Caudate nucleus (tissue), 63 donors: ENCODE measurements at places on chromosomes 5 and 9.

DNA sequence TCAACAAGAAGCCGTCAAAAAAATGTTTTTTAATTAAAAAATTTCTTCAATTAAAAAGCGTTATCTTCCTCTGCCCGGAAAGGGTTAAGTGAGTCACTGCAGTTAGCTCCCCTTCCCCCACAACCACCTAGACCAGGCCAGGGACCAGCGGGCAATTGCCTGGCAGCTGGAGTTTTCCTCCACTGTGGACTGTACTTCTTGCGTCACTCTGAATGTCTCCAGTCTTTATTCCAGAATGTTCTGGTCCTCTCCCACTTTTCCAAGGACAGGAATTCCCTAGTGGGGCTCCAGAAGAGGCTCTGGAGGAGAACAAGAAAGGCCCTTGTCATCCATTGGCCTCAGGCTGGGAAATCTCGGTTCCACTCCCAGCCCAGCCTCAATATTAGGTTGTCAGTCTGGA lies 114.0 kb downstream of the C9orf50 start:
- DNase-seq: no peak

GRCh38 chr5:40540301-40540700 lies 139.4 kb upstream of the PTGER4 start:
- no peak for DNase-seq

- DNase-seq: no peak
Observed at GRCh38 chr9:136626740-136627642, 35.7 kb upstream of the EGFL7 start.

DNA sequence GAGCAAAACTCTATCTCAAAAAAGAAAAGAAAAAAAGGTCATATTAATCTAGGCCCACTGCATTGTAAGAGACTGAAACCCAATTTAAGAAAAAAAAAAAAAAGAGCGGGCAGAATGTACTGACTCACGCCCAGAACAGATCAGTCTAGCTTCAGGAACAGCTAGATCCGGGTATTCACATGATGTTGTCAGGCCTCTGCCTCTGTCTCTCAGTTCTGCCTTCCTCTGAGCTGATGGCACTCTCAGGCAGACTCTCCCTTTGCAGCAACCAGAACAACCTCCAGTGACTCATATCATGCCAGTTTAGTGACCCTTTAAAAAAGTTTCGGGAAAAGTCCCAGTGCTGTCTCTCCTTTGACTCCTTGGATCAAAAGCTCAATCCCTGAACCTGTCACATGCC lies 53.0 kb downstream of the NEURL1B start:
- DNase-seq: no peak

- DNase-seq: no peak
Observed at GRCh38 chr9:113164536-113165300, 13.9 kb downstream of the SLC31A2 start.

GRCh38 chr5:43007246-43007910 lies 32.7 kb downstream of the ANXA2R start:
- peak; percentile 49 for DNase-seq

DNA sequence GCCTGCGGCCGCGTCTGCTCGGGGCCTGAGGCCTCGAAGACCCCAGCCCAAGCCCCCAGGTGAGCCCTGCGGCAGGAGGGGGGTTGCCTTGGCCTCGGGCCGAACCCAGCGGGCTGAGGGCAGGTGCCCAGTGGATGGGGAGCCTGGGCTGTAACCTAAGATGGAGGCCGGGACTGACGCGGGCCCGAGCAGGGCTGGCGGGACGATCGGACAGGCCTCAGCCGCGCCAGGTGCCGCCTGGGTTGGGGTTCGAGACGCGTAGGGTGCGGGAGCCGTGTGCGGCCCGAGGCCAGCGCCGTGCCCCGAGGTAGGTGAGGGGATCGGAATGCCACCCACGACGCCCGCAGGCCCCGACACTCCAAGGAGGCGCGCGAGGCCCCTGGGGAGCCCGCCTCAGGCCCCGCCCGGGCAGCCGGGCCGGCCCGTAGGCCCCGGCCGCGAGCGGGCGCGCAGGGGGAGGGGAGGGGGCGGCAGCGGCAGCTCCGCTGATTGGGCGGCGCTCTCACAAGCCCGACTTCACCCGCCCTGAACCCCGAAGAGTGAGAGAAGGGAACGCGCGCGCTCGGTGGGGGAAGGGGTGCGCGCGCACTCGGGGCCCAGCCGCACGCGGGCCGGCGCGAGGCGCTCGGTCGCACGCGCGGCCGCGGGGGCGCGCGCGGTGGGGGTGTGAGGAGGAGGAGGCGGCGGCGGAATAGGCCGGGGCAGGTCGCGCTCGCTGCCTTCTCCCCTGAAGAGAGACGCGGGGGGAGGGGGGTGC lies at the start of gene NSD1:
TSS of gene NSD1 (plus strand) at position 678 of the 757 bp plus-strand sequence. CDS start 1,331 bp downstream, outside the sequence.
- peak; percentile 81 for DNase-seq

DNA sequence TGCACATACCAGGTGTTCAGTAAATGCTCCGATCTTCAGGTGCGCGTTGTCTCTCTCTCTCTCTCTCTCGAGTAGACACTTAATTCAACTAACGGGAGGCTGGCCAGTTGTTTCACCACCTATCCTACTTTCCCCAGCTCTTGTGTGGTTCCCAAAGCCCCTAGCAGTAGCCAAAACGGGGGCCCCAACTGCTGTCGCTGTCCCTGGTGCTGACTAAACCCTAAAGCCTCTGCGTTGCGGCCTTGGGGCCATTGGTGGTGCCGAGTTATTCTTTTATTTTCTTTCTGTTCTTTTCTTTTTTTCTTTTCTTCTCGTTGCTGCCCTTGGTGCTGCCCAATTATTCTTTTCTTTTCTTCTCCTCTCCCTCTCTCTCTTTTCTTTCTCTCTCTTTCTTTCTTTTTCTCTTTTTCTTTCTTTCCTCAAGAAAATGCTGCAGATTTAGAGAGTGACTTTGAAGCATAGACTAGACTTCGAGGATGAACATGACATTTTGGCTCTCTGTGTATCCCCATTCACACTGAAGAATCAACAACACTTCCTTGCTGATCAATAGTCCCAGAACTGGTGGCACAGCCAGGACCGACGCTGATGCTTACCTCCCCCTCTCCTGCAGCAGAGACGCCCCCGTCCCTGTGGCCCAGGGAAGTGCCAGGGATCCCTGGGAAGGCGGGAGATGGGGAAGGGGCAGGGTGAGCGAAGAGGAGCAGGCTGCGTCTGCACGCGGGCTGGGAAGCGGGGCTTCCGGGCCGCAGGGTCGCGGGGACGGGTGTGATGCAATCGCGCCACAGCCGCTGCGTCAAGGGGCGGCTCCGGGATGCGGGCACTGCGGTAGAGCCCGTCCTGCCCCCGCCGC lies at the start of gene FBLL1:
TSS of gene FBLL1 (plus strand) at position 785 of the 853 bp plus-strand sequence. CDS start 200 bp downstream, outside the sequence.
- peak; percentile 55 for DNase-seq

DNA sequence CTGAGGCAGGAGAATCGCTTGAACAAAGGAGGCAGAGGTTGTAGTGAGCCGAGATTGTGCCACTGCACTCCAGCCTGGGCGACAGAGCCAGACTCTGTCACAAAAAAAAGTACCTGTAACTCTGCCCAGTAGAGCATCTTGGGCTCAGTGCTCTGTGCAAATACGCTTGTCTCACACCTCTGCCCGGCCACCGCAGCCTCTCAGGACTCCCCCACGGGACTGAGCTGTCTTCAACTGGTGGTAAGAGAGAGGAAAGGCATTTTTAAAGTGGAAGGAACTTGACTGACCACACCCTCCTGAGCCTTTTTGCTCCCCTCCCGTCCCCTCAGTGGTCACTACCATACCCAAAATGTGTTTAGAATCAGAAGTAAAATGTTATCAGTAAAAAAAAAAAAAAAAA lies 174.3 kb upstream of the PIK3R1 start:
- DNase-seq: no peak

DNA sequence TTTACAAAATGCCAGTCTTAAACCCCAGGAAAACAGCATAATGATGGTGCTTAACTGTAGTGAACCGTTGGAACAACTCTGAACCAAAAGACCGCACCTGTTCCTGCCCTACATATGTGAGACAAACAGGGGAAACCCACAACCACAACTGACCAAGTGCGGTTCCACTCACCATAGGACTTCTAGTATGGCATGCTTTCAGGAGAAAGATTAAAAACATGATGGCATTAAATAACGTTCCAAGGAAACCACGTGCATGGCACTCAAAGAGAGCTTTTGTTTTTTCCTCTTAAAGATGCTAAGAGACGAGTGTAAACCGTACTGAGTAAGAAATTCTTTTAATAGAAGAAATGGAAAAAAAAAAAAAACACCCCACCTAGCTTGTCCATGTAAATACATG lies 119.8 kb downstream of the SSBP2 start:
- DNase-seq: no peak

GRCh38 chr5:151451626-151452520 lies 4.5 kb downstream of the SLC36A1 start:
- no peak for DNase-seq

GRCh38 chr5:59445741-59446140 lies 447.8 kb downstream of the PDE4D start:
- no peak for DNase-seq

DNA sequence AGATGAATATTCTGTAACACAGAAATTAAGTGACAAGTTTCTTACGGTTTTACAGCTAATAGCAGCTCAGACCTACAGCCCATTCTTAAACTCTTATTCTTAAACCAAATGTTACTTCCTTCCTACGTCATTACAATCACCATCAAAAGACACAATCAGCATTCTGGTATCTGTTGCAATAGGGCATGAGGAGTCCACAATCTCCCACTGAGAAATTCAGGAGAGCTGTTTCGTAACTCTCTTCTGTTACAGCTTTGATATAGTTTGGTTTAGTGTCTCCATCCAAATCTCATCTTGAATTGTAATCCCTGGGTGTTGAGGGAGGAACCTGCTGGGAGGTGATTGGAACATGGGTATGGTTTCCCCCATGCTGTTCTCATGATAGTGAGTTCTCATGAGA lies 163.4 kb downstream of the GAS1 start:
- DNase-seq: no peak

- no peak for DNase-seq
Observed at GRCh38 chr9:70642341-70642740, 227.9 kb upstream of the KLF9 start.

DNA sequence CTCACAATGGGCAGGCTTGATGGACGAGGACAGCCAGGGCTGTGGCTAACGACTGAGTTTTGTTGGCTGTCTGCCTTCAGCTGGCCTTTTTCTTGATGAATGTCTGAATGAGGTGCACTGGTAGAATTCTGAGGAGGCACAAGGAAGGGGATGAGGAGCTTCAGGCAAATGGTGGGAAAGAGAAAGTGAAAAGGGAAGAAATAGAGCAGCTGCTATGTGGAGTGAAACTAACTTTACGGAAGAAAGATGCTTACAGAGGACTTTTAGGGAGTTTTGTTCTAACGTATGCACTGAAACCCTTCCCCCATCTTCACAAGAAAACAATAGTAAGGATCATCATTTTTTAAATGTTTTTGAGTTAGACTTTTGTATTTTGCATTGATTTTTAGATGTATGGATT lies 45.3 kb downstream of the OR2K2 start:
- DNase-seq: no peak

GRCh38 chr9:104743376-104743985 lies 4.0 kb upstream of the NIPSNAP3A start:
- DNase-seq: no peak

- no peak for DNase-seq
Observed at GRCh38 chr5:85929713-85930112, 688.0 kb upstream of the COX7C start.

GRCh38 chr5:95403996-95404395 lies 12.8 kb downstream of the FAM81B start:
- DNase-seq: no peak

- DNase-seq: no peak
Observed at GRCh38 chr5:102998224-102998623, 121.7 kb downstream of the GIN1 start.

DNA sequence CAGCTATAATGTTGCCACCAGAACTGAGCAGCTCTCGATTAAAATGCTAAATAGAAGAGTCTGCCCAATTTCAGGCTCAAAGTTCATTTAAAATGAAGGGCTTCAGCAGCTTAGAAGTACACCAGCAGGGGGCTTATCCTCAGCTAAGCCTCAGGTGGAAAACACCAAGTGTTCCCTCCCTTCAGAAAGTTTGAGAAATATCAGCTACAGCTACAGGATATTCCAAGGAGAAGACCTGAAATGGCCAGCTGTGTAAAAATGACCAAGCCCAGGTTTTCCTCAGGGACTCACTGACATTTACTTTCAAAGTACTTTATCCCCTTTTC lies 395.4 kb downstream of the DTWD2 start:
- DNase-seq: no peak

DNA sequence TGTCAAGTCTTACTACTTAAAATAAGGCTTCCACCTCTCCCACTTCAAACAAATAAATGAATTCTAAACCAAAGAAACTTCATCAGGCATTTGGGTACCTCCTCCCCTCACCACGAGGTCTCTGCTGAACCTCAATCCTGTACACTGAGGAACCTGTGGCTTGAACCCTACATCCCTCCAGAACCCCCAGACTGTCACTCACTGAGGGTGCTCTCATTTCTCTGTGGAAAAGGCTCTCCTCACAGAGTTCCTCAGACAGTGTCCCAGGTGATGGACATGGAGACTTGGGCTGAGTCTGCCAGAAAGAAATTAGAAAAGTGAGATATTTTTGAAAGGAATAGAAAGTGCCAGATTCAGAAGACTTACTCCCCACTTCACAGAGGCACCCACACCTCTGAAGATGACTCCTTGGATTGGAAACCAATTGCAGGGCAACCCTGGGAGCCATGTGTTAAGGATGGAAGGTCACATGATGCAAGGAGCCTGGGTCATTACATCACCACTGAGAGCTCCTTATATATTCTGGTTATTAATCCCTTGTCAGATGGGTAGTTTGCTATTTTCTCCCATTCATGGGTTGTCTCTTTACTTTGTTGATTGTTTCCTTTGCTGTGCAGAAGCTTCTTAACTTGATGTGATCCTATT lies 19.8 kb downstream of the MLANA start:
- DNase-seq: no peak

GRCh38 chr5:14946815-14947620 lies 75.4 kb upstream of the ANKH start:
- peak; percentile 1 for DNase-seq

DNA sequence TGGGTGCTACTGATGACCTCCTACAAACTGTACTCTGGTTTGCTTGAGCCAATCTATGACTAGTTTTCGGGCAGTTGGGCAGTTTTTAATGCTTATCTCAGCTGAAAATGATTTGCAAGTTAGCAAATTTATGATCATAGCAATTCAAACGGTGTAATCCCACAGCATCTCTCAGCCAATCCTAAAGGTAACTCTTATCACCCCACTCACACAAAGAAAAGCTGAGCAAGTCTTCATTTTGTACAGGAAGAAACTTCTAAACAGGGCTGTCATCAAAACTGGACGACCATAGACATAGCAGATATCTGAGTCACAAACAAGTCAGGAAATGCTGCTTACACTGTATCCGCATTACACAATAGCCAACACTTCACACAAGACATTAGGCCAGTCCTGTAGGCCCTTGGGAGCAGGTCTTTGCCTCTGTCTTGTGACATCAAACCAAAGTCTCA lies 2.6 kb upstream of the ENC1 start:
- no peak for DNase-seq

GRCh38 chr5:115855959-115856358 lies 14.2 kb downstream of the AP3S1 start:
- DNase-seq: no peak
